ENCODE measurements at places on chromosomes 1 and 21. TPM values are rescaled to one million over a fixed set of nuclear protein-coding genes. Genes with fewer than 3 reads are reported as not detected.

Gene BTBD8
- 5.3 TPM for total RNA-seq

DNA sequence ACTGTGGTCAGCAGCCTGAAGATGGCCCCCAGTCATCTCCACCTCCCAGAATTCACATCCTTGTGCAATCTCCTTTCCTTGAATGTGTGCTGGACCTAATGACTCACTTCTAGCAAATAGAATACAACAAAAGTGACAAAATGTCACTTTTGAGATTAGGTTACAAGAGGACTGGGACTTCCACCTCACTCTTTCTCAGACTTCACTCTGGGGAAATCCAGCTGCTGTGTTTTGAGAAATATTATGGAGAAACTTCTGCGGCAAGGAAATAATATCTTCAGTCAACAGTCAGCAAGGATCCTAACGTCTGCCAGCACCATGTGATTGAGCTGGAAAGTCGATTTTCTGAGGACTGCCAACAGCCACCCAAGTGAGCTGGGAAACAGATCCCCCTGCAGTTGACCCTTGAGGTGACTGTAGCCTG lies 70.5 kb upstream of the GADD45A start:
- H3K4me3 ChIP-seq: no peak overlapping the region
- H3K36me3 ChIP-seq: no peaks in the 10 kb centered on the region
- H3K27ac ChIP-seq: no peak overlapping the region
- DNase-seq: no peak
- no peaks in the 10 kb centered on the region for H3K4me1 ChIP-seq

GRCh38 chr1:115275216-115275615 lies 62.8 kb downstream of the NGF start:
- DNase-seq: no peak
- H3K27ac ChIP-seq: no peak overlapping the region
- no peaks in the 10 kb centered on the region for H3K27me3 ChIP-seq

Gene CCDC17
- total RNA-seq: 5.4 TPM

Gene TRIM67
- total RNA-seq: not detected

Gene MYOM3
- total RNA-seq: not detected

Gene CNR2
- total RNA-seq: 0.40 TPM

Gene C4BPA
- not detected for total RNA-seq

GRCh38 chr1:239209591-239209990 lies 176.8 kb upstream of the CHRM3 start:
- no peaks in the 10 kb centered on the region for H3K36me3 ChIP-seq
- no peaks in the 10 kb centered on the region for H3K4me1 ChIP-seq
- no peaks in the 10 kb centered on the region for H3K27me3 ChIP-seq
- H3K27ac ChIP-seq: no peak overlapping the region
- no peak overlapping the region for H3K4me3 ChIP-seq
- no peak for DNase-seq

Gene TMEM269
- 0.42 TPM for total RNA-seq

Gene NEXN
- 1.4 TPM for total RNA-seq

GRCh38 chr1:41356752-41357151 lies 4.5 kb upstream of the FOXO6 start:
- H3K36me3 ChIP-seq: no peaks in the 10 kb centered on the region
- no peak overlapping the region for H3K4me3 ChIP-seq
- H3K27me3 ChIP-seq: no peaks in the 10 kb centered on the region
- peaks cover 4% of the 10 kb centered on the region for H3K4me1 ChIP-seq
- no peak for DNase-seq

DNA sequence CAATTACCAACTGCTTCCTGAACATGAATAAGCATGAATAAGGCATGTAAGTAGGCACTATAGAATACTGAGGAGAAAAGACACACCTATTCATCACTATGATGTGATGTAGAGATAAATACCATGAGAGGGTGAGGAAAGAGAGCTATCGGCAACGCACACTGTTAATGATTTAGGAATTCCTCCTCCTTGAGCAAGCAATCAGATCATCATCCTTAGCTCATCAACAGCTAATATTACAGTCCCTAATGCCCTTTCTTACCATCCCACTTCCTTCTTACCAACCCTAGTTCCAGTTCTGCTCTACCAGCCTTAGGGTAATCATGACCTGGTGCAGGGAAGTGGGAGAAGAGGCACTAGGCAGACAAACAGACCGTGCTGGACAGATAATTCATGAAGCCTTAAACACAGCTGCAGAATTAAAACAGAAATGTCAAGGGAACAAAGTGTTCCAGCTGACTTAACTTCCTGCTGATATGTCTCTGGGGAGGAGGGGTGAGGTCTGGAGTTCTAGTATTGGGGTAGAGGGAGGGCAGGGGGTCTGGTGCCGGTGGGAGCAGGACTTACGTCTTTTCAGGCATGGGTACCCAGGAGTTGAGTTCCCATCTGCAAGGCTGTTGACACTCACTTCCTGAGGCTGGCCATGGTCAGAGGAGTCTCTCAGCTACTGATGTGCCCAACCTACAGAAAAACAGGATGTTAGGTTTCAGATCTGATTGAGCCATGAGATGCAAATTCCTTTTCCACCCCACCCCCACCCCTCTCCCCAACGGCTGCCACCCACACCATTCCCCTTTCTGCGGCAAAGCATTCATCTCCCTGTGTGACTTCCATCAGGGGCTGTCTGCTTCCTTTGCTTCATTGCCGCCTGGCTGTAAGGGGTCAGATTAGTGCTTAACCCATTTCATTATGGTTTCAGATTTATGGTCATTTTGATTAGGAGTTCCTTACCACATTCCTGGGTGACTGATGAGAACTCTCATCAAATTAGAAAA lies 12.6 kb upstream of the RCSD1 start:
- peak overlapping the region; percentile 14 for H3K4me3 ChIP-seq
- H3K27ac ChIP-seq: peak overlapping the region; percentile 66
- H3K36me3 ChIP-seq: no peaks in the 10 kb centered on the region
- no peak for DNase-seq

DNA sequence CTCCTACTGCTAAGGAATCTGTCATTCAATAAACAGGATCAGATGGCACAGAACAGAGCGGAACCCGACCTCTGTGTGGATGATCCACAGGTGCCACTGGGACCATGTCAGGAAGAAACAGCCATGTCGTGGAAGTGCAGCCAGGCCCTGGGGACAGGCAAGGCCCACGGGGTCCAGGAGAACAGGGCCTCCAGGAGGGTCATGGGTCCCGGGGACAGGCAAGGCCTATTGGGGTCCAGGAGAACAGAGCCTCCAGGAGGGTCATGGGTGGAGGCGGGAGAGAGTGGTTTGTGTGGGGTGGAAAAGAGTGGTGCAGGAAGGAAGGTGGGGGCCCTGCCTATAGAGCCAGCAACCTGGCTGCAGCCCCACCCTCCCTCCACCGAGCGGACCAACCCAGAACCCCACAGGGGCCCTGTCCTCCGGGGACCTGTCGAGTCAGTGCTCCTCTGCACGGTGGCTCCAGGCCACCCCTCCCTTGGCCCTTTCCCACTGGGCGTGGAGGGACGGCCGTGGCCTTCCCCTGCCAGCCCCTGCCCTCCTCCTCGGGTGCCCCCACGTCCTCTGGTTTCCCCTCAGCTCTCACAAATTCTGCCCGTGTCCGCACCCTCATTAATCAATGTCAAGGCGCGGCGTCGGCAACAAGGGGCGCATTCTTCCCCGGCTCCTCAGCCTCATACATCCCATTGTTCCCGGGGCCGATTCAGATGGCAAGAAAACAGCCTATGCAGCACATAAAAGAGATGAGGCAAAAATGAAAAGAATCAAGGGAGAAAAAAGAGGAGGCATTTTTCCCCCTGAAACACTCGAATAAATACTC lies 146.4 kb downstream of the PRDM16 start:
- H3K4me1 ChIP-seq: no peaks in the 10 kb centered on the region
- no peaks in the 10 kb centered on the region for H3K36me3 ChIP-seq
- DNase-seq: no peak
- no peak overlapping the region for H3K27ac ChIP-seq

DNA sequence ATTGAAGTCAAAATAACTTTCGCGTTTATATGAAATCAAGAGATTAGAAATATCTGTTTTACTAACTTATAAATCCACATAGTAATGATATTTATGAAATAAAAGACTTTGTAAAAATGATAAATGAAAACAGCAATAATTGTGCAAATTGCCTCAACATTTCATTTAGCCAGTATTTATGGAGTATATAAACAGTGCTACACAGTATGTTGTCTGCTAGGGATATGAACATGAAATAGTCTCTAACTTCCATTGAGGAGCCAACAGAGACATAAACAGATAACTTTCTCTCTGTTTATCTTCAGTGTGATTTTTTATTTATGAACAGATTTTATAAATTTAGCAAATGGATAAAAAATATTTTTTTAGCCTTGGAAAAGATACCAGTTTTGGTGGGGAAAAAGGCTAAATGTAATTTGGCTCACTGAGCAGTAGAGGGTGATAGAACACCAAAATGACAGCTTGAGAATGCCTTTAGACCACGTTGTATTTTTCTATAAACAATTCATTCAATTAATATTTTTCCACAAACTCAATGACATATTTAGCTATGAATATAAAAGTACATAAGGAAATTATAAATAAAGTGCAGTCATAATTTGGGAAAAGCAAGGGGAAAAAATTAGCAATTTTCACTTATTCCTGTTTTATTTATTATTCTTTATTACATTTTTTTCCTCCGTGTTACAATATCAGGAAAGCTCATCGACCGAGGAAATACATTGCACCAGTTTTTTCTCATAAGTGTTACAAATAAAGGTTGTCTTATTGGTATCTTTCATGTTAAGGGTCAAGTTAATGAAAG lies 47.5 kb upstream of the EEIG2 start:
- DNase-seq: peak; percentile 27
- H3K27ac ChIP-seq: no peak overlapping the region
- H3K27me3 ChIP-seq: no peaks in the 10 kb centered on the region
- H3K36me3 ChIP-seq: no peaks in the 10 kb centered on the region
- H3K4me3 ChIP-seq: no peak overlapping the region

DNA sequence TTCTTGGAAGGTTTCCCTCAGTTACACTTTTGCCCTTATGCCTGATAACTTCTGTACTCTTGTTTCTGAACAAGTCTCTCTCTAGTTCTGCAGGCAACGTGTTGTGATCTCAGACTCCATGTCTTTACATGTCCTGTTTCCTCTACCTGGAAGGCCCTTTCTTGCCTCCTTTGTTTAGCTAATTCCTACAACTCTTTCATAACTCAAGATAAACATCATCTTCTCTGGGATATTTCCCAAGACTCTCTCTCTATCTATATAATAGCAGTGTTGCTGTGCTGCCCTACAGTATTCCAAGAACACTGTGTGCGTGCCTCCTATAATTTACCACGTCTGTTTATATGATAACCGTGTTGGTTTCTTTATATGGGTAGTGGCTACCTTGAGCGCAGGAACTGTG lies 47.8 kb downstream of the CHRM3 start:
- no peak for DNase-seq
- no peak overlapping the region for H3K27ac ChIP-seq
- no peaks in the 10 kb centered on the region for H3K4me1 ChIP-seq
- no peak overlapping the region for H3K4me3 ChIP-seq
- no peaks in the 10 kb centered on the region for H3K36me3 ChIP-seq
- no peaks in the 10 kb centered on the region for H3K27me3 ChIP-seq
